ENCODE measurements at places on chromosomes 1 and 21.

- DNase-seq, result no peak
These were observed 50.0 kb downstream of the ADCY10 start for GRCh38 chr1:167863921-167864279.

DNA sequence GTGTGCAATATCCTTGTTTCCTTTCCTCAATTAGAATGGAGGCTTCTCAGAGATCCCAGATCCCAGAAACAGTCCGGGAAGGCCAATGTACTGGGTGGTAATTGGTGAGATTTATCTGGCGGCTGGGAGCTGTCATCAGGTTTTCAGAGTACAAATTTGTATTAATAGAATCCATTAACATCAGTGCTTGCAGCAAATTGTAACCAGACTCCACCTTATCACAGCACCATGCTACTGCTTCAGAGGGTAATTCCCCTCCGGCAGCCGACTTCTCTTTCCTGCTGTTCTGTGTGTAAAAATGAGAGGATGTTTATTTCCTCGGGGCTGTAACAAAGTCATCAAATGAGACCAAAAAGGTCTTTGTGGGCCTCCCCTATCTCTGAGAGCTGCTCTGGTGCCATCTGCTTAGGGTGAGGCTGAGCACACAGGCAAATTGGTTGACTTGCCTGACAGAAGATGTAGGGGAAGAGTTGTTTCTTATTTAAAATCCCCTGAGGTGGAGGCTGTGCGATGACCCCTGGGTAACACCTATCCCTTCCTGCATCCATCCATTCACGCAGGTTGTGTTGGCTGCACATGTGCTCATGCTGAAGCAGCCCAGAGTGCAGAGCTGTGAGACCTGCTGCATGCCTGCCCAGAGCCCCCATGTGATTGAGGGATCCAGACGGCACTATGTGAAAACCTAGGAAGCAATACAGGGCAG is 19.2 kb downstream of the NFASC start:
- DNase-seq, result no peak

GRCh38 chr1:6116137-6116536 is 64.0 kb downstream of the CHD5 start:
- DNase-seq, result no peak

- no peak for DNase-seq
These were observed 59.6 kb upstream of the DYNLT5 start for GRCh38 chr1:66692681-66693080.

GRCh38 chr1:100360790-100361510 is 8.6 kb downstream of the CDC14A start:
- no peak for DNase-seq

DNA sequence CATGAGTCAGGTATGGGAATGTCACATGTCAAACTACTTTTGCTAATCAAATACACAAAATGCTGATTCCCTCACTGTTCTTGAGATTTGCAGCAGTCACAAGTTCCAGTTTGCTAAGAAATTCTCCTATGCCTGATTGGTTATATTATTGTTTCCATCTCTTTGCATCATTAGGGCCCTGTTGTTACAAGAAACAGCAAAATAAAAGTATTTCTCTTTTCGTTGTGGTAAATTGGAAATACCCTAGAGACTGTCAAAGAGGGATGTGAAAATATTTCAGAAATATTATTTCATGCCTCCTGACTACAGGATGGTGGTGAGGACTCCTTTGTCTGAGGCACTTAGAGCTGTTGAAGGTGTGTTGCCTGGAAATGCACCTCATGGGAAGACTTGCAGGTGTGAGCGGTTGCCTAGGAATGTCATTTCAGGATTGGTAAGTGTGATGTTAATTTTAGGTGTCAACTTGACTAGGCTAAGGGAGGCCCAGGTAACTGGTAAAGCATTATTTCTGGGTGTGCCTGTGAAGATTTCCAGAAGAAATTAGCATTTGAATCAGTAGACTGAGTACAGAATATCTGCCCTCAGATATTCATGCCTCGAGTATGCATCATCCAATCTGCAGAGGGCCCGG is 117.4 kb downstream of the ROR1 start:
- DNase-seq, result no peak

DNA sequence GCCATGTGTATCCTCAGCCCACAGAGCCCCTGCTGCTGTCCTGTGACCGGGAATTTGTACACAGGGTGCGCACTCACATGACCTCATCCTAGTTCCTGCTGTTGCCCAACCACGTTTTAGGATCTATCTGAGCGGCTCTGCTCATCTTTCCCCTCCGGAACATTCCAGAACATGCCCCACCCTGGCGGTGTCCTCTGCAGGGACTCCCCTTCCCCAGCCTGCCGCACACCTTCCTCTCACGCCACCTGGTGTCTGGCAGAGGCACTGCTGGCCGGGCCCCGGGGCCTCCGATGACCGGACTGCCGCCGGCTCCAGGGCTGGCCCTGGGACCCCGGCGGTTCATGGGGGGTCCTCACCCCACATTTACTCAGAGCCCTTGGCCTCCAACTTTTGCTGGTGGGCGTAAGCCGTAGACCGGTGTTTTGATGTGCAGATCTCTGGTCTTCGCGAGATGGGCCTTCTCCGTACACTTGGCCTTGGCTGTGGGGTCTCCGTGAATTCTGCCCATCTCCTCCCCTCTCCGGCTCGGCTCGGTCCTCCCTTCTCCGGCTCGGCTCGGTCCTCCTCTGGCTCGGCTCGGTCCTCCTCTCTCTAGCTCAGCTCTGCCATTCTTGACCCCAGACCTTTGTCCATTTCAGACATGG is 29.5 kb downstream of the ARHGEF16 start:
- DNase-seq, result no peak

GRCh38 chr1:31669433-31669785 is 24.7 kb upstream of the PEF1 start:
- no peak for DNase-seq

GRCh38 chr1:46412893-46413595 is 18.9 kb downstream of the FAAH start:
- DNase-seq, result no peak

DNA sequence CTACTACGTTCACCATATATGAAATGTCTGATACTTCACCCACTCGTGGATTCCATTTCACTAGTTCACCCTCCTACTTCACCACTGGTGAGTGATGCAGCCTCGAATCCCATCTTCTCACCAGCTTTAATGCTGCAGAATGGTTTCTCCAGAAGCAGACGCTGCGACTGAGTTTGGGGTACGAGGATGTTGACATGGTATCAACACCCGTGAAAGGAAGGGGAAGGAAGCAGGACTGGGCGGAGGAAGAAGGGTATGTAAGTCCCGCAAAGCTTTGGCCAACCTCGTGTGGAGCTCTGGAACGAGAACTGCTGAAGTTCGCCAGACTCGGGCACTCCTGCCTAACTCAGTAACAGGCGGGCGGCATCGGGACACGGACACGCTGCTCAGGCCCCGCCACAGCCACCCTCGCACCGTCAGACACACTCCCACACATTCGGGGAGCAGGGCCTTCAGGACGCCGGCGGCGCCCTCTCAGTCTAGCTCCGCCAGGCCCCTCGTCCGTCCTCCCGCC is 833 bp upstream of the DIP2A start:
- no peak for DNase-seq

GRCh38 chr1:69519006-69519405 is 48.7 kb upstream of the LRRC7 start:
- DNase-seq, result no peak

- DNase-seq, result no peak
These were observed 71.1 kb upstream of the F3 start for GRCh38 chr1:94612525-94613204.

- DNase-seq, result no peak
These were observed 10.7 kb downstream of the LEPR start for GRCh38 chr1:65431111-65431705.

DNA sequence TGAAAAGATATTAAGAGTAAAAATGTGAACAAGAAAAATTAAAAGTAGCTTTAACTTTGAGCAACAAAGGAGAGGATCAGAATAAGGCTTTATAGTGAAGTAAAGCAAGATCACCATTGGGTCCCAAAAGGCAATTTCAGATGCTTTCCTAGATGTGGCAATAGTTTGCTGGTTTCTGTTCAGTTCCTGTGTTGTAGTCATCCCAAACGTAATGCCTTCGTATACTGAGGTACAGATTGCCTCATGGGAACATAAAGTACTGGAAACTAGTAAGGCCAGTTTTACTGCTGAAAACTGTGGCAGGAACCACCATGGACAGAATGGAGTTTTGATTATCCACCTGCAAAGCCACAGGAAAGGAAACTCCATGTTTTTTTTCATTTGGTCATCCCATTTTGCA is 283.5 kb upstream of the SGIP1 start:
- no peak for DNase-seq

GRCh38 chr1:186094172-186094571 is 280.9 kb downstream of the TPR start:
- DNase-seq, result no peak
